ENCODE measurements at places on chromosomes 5 and 9.

DNA sequence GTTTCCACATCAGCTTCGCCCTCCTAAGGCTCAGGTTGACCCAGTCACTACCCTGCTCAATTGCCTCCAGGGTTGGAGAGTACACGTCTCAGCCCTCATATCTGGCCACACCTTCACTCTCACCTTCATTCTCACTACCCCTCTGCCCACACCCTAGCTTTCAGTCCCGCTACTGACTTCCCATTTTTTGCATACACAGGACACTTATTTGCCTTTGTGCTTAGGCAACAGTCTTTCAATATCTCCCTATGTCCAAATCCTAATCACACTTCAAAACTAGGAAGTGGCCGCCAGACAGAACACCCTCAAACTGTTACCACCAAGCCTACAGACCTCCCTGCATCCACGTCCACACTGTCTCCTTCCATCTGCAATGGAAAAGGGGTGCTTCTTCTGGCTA, 10.9 kb downstream of the MCTP1 start:
- DNase-seq = no peak

DNA sequence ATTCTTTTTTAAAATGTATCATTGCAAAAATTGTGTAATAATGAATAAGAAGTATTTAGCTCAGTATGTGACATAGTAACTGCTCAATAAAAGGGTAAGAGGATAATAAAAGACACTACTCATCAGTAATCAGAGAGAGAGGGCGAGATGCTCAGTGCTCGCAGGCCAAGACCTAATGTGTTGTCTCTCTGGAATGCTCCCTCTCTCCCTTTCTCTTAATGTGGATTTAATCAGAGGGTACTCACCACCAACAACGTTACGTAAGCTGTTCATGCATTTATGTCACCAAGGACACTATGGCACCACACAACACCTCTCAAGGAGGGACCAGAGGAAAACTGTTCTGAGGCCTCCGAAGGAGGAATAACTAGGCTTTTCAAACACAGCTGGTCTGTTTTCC, 42.5 kb downstream of the WHRN start:
- no peak for DNase-seq

DNA sequence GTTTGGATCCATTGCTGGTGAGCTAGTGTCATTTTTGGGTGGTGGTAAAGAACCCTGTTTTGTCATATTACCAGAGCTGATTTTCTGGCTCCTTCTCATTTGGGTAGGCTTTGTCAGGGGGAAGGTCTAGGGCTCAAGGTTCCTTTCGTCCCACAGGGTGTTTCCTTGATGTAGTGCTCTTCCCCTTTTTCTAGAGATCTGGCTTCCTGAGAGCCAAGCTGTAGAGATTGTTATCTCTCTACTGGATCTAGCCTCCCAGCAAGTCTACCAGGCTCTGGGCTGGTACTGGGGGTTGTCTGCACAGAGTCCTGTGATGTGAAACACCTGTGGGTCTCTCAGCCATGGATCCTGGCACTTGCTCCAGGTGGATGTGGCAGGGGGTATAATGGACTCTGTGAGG, 145.9 kb downstream of the HINT1 start:
- no peak for DNase-seq

- DNase-seq = no peak
Observed at GRCh38 chr9:132099741-132100407, 20.2 kb upstream of the MED27 start.

- DNase-seq = no peak
Observed at GRCh38 chr5:170363671-170364070, 25.5 kb downstream of the KCNMB1 start.

DNA sequence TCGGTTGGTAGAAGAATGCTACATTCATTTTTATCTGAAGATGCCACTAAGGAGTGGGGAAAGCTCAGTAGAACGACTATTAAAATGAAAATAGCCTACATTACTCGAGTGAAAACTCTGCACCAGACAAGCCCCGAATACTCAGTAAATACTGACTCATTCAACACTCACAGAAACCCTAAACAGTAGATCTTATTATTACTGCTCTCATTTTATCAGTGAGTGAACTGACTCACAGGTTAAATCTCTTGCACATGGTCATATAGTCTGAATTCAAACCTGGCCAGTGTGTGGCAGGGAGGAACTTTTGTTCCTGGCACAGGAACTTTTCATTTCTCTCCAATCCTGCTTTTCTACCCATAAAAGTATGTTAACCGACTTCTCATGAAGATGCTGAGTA, 9.6 kb upstream of the PAPPA start:
- no peak for DNase-seq

DNA sequence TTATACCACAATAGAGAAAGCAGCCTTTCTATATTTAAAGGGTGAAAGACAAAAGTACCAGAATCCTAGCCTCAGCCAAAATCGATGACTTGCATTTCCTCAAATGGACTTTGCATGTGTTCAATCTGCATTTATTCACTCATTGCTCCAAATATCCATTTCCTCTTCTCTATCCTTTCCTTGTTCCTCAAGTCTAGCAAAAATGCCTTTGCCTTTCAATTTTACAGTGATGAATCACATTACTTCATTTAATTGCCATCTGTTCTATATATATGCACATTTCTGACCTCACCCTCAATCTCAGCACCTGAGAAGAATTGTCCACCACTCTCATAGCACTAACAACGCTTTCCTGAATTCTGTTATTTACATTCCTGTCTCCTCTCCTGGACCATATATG, 329.5 kb downstream of the CTNND2 start:
- no peak for DNase-seq

GRCh38 chr9:12457237-12457636, 235.9 kb upstream of the TYRP1 start:
- DNase-seq = no peak

- DNase-seq = no peak
Observed at GRCh38 chr5:69517763-69518212, 25.2 kb downstream of the OCLN start.

- DNase-seq = no peak
Observed at GRCh38 chr5:52427615-52428014, 360.1 kb upstream of the ITGA1 start.

- DNase-seq = no peak
Observed at GRCh38 chr5:161034451-161034850, 182.4 kb upstream of the ATP10B start.

DNA sequence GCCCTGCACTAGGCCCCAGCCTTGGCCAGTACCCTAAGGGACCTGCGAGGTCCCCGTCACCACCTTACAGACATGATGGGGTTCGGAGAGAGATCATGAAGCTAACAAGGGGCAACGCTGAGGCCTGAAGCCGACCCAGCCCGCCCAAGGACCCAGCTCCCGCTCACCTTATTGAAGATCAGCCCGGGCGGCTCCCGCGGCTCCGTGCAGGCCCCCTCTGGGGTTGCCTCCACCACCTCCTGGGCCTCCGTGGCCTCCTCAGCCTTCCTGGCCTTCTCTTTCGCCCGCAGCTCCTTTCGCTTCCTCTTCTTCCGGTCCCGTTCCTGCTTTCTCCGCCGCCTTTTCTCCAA, 3.6 kb downstream of the SURF6 start:
- no peak for DNase-seq

DNA sequence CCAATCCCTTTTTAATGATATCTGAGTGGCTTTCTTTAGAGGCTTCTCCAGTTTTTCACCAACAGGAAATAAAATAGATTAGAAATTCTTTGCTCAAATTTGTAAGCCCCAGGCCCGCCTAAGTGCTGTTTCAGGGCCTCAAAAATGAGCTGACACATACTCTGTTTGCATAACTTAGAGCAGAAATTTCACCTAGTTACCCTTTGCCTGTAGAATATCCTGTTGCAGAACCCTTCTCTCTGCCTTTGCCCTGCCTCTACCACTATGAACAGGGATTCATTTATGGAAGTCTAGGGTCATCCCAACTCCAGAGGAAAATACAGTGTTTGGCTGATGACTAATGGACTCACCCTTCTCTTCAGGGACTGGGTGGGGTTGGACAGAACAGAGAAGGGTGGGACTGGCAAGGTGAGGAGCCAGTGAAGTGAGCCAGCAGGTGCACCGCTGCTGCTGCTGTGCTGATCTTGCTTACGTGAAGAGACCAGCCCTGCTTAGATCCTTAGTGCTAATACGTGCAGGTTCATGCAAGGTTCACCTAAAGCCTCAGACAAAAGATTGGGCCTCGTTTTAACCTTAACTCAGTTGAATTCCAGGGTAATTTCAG, 22.8 kb downstream of the OSTF1 start:
- no peak for DNase-seq

- no peak for DNase-seq
Observed at GRCh38 chr5:143509758-143510221, 106.3 kb upstream of the NR3C1 start.

- DNase-seq = no peak
Observed at GRCh38 chr5:154285661-154286408, 95.3 kb downstream of the GALNT10 start.

GRCh38 chr9:38671372-38671731, 48.6 kb downstream of the FAM240B start:
- no peak for DNase-seq

- DNase-seq = no peak
Observed at GRCh38 chr9:130532426-130533080, 46.8 kb upstream of the FUBP3 start.

GRCh38 chr9:131620764-131621520, 75.6 kb downstream of the PRRT1B start:
- DNase-seq = no peak

DNA sequence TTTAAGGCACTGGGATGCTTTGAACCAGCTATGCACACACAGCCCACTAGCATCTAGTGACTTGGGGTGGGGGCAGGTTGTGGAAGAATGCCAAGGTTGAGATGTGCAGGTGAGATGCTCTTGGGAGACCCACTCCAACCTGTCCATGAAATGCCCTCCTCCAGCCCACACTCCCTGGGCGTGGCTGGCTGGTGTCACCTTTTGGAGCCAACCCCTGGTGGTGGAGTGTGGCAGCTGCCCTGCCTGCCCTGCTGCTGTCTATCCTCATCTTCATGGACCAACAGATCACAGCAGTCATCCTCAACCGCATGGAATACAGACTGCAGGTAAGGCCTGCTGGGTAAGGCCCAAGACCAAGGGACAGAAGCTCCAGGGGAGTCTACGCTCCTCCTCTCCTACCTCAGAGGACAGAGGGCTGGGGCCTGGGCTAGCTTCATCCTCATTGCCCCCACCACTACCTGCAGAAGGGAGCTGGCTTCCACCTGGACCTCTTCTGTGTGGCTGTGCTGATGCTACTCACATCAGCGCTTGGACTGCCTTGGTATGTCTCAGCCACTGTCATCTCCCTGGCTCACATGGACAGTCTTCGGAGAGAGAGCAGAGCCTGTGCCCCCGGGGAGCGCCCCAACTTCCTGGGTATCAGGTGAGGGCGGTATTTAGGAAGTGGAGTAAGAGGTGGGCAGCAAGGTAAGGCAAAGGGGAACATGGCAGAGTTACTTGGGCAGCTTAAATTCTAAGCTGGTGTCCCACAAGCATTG, 7.4 kb downstream of the SLC4A9 start:
- no peak for DNase-seq

DNA sequence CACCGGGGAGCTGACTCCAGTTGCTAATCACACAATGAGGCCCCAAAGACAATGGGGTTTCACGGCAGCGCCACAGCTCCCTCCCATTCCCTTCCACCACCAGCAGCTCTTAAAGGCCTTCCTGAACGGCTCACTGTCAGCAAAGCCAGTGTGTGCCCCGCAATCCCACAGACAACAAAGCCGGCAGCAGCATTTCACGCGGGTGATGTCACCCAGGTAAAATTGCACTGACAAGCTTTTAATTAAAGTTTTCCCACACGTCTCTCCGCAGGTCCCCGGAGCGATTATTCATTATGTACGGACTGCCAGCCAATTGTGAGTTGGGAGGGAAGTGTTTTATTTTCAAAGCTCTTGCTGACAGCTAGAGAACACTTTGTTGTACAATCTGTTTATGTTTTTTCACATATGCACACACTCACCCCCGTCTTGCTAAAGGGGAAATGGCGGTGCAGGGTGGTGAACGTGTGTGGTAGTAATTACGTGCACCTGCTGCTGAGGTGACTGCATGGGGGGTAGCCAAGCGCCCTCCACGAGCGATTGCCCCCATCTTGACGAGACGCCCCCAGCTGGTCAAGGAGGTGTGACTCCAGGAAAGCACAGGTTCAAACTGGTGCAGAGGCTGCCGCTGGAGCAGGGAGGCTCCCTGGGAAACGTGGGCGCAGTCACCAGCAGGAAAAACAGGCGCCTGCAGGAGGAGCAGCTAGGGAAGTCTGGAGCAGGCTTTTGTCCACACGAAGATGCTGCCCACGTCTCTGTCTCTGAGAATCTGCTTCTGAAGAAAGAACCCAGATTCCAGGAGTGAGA, 65.0 kb downstream of the IRX2 start:
- DNase-seq = no peak

DNA sequence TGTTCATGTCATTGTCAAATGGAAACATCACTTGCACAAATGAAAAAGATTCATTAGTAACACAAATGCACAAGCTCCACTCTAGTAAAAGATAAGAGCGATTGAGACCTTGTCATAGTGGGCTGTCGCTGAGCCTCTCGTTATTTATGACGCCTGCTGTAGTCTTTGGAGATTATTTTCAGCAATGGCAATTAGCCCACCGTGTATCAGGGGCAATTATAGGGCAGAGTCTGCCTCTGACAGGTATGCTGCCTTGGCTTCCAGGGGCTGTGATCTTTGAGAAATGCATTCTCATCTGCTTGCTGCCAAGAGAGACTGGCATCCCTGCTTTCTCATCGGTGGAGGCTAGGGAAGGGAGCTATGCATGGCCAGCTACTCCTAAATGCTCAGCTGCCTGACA, 426.8 kb upstream of the CLINT1 start:
- DNase-seq = no peak

GRCh38 chr5:154765396-154765925, 10.3 kb downstream of the LARP1 start:
- no peak for DNase-seq

- no peak for DNase-seq
Observed at GRCh38 chr5:139882961-139883539, 87.4 kb downstream of the PSD2 start.

Data from stimulated activated CD8-positive, alpha-beta memory T cell treated with anti-CD3 and anti-CD28 coated beads, Interleukin-4, amount 100 ng/mL, for 4 hours (primary cell).